ENCODE measurements at places on chromosomes 2 and 18.

- DNase-seq, result no peak
Observed at GRCh38 chr2:38129987-38130386, 54.0 kb upstream of the CYP1B1 start.

DNA sequence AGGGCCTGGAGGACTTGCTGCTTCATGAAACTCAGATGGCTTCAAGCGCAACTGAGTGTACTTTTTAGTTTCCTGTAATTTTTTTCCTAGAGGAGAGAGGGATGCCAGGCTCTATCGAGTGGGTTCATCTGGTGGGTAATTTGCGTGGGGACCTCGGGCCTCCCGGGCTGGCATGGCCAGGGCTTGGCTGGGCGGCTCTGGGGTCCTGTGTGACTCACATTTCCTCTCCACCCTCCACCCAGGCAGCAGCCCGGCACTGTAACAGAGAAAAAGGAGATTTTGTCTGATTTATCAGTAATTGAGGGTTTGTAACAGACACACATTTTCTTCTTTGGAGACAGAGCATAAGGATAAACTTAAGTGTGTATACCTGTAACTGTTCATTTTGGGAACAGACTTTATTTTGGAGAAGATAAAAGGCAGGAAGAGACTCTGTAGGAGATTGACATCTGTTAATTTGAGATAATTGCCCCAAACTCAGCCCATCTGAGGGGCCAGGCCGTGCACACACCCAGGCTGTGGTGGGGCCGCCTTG lies 64.3 kb downstream of the NFATC1 start:
- no peak for DNase-seq

DNA sequence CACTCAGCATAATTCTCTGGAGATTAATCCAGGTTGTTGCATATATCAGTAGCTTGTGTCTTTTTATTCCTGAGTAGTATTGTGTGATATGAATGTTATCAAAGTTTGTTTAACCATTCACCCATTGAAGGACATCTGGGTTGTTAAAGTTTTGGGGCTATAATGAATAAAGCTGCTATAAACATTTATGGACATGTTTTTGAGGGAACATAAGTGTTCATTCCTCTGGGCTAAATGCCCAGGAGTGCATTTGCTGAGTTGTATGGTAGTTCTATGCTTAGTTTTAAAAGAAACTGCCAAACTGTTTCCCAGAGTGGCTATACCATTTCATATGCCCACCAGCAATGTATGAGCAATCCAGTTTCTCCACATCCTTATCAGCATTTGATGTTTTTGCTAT lies 21.8 kb upstream of the KCNJ13 start:
- DNase-seq, result no peak

DNA sequence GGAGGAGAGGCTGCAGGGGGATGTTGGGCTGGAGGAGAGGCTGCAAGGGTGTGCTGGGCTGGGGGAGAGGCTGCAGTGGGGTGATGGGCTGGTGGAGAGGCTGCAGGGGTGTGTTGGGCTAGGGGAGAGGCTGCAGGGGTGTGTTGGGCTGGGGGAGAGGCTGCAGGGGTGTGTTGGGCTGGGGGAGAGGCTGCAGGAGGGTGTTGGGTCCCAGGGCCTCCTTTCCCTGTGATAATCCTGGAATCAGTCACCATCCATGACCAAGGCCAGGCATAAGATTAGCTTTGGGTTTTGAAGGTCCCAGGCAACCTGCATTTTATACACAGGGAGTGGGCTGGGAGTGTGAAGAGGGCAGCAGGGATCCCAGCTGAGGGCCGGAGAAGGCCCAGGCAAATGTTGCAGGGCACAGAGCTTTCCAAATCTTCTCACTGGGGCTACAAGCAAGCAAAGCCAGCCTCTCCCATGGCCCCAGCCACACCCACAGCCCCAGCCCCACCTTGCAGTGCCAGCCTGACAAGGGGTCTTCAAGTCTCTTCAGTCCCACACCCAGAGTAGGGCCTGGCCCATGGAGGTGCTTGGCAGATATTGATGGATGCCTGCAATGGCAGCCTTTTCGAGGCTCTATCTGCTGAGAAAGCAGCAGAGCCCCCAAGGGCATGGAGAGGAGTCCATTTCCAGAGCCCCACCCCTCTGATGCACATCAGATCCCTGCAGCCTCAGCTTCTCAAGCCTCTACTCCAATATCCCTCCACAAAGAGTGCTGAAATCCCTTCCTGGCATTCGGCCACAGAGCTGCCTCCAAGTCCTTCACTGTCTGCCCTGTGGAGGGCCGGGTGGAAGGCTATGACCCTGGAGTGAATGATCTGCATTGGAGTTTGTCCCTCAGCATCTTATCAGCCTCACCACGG lies 50.3 kb upstream of the GLI2 start:
- DNase-seq, result no peak

GRCh38 chr2:127498386-127498785 lies 27.9 kb downstream of the IWS1 start:
- no peak for DNase-seq

All from stimulated activated naive CD8-positive, alpha-beta T cell treated with anti-CD3 and anti-CD28 coated beads, Interleukin-15, Interleukin-2, amounts not matched to agents 100 U/mL and 50 U/mL, for 24 hours (primary cell).